ENCODE measurements at places on chromosomes 3 and 15.

- no peak for DNase-seq
Observed at GRCh38 chr3:171658841-171659240, 151.4 kb downstream of the PLD1 start.

- DNase-seq, result no peak
Observed at GRCh38 chr3:190533511-190534281, 19.8 kb downstream of the IL1RAP start.

DNA sequence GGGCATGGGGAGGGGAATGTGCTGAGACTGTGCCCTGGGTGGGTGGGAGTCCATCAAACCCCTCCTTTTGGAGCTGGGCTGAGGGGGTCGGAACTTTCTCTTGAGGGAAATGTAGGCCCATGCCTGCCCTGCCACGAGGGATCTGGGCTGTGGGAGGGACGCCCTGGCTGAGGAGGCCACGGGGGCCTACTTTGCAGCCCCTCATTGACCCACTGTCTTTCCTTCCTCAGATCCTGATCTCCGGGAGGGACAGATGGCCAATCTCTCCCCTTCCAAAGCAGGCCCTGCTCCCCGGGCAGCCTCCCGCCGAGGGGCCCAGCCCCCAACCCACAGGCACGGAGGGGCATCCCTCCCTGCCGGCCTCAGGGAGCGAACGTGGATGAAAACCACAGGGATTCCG is 25.3 kb downstream of the LOXL1 start:
- no peak for DNase-seq

DNA sequence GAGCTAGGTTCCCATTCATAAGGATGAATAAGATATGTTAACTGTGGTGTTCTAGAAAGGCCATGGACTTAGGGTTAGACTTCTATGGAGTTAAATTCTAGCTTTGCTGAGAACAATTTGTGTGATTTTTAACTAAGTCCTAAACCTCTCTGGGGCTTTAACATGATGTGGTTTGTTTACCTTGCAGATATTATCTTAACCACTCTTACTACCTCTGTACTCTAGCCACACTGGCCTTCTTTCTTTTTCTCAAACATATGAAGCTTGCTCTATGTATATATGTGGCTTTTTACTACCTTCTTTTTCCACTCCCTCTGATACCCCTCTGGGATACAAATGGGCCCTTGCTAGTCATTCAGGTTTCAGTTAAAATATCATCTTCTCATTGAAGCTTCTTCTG is 108.4 kb downstream of the ZNF609 start:
- DNase-seq, result no peak

DNA sequence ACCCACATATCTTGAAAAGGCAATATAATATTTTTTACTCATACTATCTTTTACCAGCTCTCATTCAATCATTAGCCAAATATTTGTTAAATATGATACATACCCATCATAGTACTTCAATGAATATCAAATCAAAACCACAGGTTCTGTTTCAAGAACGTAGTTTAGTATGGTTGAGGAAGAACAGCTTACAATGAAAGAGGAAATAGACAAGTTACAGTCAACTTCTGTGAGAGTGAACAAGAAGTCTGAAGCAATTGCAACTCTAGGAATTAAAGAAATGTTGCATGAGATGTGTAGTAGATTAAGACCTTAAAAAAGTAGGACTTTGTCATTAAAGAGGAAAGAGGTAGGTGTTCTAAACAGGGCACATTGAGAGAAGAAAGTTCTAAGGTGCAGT is 9.3 kb downstream of the BCHE start:
- no peak for DNase-seq
